Activated T-helper 1 cell treated with anti-CD3 and anti-CD28 coated beads, Interleukin-2, amount 50 U/mL, for 16 hours (primary cell): ENCODE measurements at places on chromosomes 7 and 10.

GRCh38 chr7:20035279-20035875 is 181.8 kb downstream of the MACC1 start:
- DNase-seq = no peak

GRCh38 chr10:79502561-79503309 is 9.6 kb upstream of the EIF5AL1 start:
- DNase-seq = no peak

GRCh38 chr10:97705006-97705670 is 8.4 kb upstream of the MARVELD1 start:
- DNase-seq = no peak

- no peak for DNase-seq
These were observed 67.3 kb upstream of the KMT2C start for GRCh38 chr7:152502813-152503790.

- DNase-seq = no peak
These were observed 21.7 kb downstream of the HIBADH start for GRCh38 chr7:27640884-27641574.

DNA sequence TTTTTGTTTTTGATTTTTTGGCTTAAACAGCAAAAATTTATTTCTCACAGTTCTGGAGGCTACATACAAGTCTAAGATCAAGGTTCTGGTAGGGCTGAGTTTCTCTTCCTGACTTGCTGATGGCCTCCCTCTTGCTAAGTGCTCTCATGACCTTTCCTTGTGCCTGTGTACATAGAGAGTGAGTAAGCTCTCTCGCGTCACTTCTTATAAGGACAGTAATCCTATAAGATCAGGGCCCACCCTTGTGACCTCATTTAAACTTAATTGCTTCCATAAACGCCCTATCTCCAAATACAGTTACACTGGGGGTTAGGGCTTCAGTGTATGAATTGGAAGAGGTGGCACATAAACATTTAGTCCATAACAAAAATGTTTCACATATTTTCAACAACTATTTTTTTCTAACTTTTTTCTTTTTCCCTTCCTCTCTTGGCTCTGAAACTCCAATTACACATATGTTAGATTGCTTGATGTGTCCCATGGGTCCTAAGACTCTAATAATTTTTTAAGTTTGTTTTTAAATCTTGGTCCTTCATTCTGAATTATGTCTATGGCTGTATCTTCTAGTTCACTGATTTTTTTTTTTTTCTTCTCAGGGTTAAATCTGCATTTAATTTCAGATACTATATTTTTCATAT is 149.8 kb downstream of the HBP1 start:
- no peak for DNase-seq

- DNase-seq = peak; percentile 25
These were observed 561 bp downstream of the PLEKHA1 start for GRCh38 chr10:122374859-122375678.

- DNase-seq = no peak
These were observed 40.5 kb downstream of the MTPN start for GRCh38 chr7:135936497-135937217.

DNA sequence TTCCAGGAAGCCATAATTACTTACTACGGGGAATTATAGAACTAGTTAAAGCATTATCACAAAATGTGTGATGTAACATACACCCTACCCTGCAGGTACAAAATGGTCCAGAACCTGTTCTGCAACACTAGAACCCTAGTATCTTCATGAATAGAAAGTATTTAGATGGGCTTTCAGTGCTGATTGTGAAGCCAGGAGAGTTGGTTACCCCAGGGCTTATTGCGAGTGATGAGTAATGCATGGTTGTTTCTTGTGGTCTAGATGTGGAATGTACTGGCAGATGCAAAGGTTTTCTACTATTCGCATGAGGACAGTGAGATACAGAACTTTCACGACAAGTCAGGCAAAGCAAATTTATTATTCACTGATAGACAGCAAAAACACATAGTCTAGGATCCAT is 33.6 kb upstream of the AGR3 start:
- DNase-seq = no peak

- DNase-seq = no peak
These were observed 24.1 kb downstream of the FZD1 start for GRCh38 chr7:91288208-91288824.

DNA sequence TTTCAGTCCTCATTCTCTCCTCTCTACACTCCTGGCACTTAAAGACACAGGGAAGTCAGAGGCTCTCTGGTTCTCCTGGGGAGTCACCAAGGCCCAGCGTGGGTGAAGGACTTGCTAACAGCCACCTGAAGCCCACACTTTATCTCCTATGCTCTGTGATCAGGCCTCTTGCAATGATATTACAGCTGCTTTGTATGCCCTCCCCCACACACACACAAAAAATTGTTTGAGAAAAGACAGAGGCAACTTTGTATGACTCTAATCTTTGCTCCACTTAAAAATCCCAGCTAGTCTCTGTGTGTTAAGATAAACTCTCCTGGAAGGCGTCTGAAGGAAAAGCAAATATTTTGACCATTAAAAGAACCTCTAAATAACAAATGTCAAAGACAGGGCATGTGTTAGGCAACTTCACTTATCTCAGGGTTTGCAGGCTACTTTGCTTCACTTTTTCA is 507.2 kb downstream of the TNS3 start:
- no peak for DNase-seq

GRCh38 chr10:101228153-101228965 is 904 bp downstream of the LBX1 start:
- no peak for DNase-seq

DNA sequence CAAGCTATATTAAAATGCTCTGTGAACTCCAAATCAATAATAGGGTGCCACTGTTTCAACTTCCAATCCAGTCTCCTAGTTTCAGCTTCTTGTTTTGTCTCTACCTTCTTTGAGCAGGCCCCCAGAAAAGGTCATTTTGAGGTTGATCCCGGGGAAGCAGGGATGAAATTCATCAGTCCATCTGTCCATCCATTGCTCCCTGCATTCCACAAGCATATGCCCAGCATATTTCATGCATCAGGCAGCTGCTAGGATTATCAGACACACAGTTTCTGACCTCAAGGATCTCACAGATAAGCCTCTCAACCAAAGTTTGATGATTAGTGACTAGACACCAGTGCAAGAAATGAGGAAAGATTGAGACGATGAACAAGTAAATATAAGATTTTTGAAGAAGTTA is 186.6 kb upstream of the PDE1C start:
- no peak for DNase-seq

- DNase-seq = no peak
These were observed 25.7 kb downstream of the PRKAG2 start for GRCh38 chr7:151851145-151851751.
